Temporal lobe (tissue), 4 donors: ENCODE measurements at places on chromosomes 1 and 21. TPM values are rescaled to one million over a fixed set of nuclear protein-coding genes. Genes with fewer than 3 reads are reported as not detected.

OR2L5 gene
- total RNA-seq: 0.25 TPM

RAB13 gene
- total RNA-seq: 6.6 TPM

HTR1D gene
- 0.25 TPM for total RNA-seq

KCNK1 gene
- 3.0 TPM for total RNA-seq

FAAH gene
- 17.0 TPM for total RNA-seq

SH2D5 gene
- total RNA-seq: 0.49 TPM

GPR3 gene
- 0.25 TPM for total RNA-seq
